ENCODE measurements at places on chromosomes 7 and 10.

DNA sequence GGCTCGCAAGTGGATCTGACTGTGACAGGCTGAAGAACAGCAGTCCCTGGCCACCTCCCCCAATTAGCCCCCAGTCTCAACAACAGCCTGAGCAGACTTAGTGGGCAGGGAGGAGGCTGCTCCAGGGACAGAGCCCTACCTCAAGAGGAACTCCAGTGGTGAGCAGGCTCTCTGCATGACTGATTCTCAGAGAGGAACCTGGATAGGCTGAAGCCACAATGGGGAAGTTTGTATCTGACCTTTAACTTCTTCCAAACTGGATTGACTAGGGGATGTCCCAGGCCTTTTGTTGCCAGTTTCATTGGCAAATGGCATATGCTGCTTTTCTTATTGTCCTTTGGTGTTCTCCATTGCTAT lies 93.0 kb downstream of the ARHGAP22 start:
- DNase-seq: no peak

GRCh38 chr7:1927937-1928644 lies 258.0 kb downstream of the ELFN1 start:
- DNase-seq: no peak

DNA sequence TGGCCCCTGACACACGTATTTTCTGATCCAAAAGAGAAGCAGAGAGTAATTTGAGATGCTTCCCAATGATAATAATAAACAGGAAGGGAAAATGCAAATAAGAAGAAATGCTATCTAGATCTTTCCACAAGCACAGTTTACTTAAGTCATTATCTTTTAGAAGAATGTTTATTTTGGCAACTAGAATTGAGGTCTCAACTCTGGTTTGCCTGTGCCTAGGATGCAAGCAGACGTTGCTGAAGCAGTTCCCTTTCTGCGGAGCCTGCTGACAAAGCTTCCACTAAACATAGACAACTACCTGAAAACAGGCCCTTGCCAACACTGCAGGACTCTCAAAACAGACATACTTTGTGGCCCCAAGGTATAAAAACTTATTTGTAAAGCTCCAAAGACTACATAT lies 315.8 kb upstream of the POM121L12 start:
- DNase-seq: no peak

DNA sequence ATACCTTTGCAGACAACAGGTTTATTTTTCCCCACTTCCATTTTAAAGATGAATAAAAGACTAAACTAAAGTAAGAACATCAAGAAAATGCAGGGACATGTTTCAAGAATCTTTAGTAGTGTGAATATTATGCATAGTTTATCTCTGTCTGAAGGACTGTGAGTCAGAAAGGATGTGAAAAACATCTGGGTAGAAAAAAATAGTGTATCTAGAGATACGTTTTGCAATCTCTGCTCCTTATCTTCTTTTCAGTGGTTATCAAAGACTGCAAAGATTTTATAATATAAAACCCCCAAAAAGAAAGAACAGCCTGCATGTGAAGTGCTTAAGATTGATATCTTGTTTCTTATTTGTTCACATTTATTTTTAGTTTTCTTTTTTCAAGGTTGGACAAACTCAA lies 101.9 kb upstream of the ARHGAP21 start:
- no peak for DNase-seq

DNA sequence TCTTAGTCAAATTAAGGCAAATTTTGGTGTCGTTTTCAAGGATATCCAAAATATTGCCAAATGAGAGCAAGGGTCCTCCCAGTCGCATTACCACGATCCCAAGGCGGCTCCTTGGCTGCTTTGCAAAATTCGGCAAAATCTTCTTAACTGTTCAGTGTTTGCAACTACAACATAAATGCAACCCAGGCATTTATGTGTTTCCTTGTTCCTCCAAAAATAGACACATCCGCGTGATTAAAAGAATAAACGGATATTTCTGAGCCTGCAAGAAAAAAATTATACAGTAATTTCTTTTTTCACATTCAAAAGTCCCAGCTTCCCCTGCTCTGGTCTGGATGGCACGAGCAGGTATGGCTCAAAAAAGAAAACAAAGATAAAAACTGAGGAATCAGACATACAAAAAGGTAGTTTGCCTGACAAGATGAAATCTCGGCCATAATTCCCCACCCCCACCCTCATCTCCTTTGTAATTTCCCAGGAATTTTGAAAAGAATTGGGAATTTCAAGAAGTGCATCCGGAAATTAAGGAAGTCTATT lies 6.0 kb downstream of the SKIDA1 start:
- no peak for DNase-seq

DNA sequence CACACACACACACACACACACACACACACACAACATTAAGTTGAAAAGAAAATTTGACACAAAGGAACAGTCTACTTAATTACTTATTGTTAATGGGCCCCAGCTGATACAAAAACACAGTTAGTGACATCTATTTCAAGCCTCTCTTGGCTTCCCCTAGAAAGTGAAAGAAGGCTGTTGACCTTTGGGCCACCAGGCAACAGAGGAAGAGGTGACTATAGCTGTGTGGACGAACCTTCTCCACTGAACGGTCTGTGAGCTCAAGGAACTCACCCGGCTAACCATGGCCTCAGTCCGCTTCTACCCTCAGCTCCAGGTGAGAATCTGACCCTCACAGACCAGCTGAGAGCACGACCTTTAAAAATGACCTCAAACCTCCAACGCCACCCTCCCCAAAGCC lies 32.9 kb upstream of the CALN1 start:
- no peak for DNase-seq

- DNase-seq: no peak
Observed at GRCh38 chr10:3222626-3223025, 50.0 kb upstream of the PITRM1 start.

GRCh38 chr10:43079856-43080255 lies 3.0 kb downstream of the RET start:
- no peak for DNase-seq

DNA sequence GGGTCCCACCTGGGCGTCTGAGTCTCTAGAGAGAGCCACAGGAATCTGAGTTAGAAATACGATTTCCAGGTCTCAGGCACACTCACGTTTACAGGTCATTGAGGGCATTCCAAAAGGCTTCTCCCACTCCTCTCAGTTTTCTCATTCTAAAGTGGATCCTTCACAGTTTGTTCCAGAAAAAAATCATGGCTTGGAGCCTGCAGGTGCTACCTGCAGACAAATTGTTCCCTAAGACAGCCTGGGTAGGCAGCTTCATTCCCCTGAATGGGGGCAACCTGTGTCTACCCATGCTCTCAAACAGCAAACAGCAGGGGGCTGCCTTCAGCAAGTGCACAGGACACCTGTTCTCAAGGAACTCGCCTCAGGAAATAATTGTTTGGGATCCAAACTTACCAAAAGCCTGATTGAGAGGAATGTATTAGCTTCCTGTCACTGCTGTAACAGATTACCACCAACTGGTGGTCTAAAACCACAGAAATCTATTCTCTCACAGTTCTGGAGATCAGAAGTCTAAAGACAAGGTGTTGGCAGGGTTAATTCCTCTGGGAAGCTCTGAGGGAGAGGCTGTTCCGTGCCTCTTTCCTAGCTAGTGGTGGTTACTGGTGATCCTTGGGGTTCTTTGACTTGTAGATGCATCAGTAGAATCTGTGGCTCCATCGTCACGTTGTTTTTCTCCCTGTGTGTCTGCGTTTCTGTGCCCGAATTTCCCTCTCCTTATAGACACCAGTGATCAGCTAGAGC lies 117.2 kb downstream of the RAB11FIP2 start:
- DNase-seq: no peak

GRCh38 chr7:5586279-5586962 lies 162.8 kb upstream of the TNRC18 start:
- no peak for DNase-seq

Data from substantia nigra (tissue), 51 donors.